NCI-H524 treated with DMSO at 0.1 percent for 48 hours (cell line): ENCODE measurements at places on chromosomes 2 and 18.
A peak's percentile ranks its signal among the peaks of the same experiment; 100 is the strongest.

DNA sequence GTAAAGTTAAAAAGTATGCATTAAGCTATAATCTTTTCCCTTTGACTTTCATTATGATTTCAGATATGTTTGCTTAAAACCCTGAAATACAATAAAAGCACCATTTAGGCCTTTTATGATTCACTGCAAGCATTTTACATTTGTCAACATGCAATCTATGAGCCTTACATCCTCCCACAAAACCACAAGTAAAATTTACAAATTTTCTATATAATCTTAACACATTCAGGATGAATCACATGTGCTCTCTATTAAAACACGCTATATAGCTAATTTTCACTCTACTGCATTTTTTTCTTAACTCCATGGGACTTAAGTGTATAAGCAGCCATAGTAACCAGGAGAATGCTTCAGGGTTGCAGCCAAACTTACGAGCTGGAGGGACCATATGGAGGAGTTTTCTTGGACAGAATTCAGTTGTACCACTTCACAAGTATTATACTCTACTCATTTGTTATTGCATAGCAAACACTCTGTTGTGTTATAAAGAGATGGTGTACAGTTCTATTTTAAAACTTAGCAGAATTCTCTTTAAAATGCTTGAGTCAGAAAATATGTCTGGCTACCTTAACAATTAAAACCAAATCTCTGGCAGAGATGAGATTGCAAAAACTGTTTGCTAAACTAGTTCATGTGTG is 293.2 kb downstream of the ALK start:
- peak; percentile 24 for DNase-seq

DNA sequence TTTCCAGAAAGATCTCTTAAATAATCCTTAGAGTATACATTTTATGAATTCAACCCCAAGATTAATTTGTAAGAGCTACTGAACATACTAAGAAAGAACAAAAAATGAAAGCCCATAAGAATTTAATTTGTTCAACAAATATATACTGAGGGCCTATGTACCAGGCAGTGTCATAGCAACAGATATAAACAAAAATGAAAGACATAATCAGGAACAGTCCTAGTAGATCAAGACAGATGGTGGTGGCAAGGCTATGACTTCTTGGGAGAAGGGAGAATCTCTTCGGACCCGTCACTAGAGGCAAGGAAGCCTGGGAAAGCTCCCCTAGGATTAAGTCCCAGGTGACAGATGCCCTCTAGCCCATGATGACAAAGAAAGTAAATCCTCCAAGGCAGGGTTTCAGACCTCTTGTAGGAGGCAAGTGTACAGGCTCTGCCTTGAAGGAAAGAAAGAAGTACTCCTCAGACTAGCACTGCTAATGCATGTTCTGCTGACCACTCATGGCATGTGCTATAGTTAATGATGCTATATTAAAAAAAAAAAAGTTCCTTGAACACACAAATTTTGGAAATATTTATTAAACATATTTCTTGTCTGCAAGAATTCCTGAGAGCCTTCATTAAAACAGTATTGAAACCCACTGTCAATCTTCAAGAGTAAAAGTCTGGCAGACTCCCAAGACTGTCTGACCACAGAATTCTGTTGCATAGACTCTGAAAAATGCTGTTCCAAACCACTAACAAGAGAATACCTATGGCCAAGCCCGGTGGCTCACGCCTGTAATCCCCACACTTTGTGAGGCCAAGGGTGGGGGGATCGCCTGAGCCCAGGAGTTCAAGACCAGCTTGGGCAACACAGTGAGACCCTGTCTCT is 31.5 kb downstream of the NOL10 start:
- peak; percentile 62 for DNase-seq

- DNase-seq, result no peak
Observed at GRCh38 chr18:7049951-7050350, 67.6 kb downstream of the LAMA1 start.

GRCh38 chr2:131077966-131078365 is 15.3 kb downstream of the FAM168B start:
- no peak for DNase-seq

GRCh38 chr2:207819839-207820784 is 50.4 kb upstream of the FZD5 start:
- DNase-seq, result no peak

- DNase-seq, result no peak
Observed at GRCh38 chr2:177998996-177999395, 73.6 kb downstream of the PDE11A start.

DNA sequence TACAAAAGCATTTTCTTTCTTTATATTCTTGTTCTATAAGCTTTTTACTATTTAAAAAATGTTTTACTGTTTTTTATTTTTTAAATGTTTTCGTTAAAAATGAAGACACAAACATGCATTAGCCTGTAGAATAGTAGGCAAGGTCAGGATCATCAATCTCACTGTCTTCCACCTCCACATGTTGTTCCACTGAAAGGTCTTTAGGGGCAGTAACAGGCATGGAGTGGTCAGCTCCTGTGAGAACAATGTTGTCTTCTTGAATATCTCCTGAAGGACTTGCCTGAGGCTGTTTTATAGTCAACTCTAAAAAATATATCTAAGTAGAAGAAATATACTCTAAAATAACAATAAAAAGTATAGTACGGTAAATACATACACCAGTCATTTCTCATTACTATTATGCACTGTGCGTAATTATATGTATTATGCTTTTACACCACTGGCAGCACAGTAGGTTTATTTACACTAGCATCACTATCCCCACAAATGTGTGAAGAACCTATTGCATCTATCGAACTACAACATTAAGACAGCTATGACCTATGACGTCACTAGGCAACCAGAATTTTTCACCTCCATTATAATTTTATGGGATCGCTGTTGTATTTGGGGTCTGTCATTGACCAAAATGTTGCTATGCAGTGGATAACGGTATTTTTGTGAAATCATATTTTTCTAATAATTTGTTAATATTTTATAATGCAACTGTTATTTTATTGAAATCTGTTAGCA is 764.3 kb downstream of the METTL4 start:
- no peak for DNase-seq

GRCh38 chr18:24293254-24293653 is 104.4 kb downstream of the OSBPL1A start:
- DNase-seq, result no peak

- DNase-seq, result no peak
Observed at GRCh38 chr2:144233733-144234541, 286.0 kb downstream of the ZEB2 start.

DNA sequence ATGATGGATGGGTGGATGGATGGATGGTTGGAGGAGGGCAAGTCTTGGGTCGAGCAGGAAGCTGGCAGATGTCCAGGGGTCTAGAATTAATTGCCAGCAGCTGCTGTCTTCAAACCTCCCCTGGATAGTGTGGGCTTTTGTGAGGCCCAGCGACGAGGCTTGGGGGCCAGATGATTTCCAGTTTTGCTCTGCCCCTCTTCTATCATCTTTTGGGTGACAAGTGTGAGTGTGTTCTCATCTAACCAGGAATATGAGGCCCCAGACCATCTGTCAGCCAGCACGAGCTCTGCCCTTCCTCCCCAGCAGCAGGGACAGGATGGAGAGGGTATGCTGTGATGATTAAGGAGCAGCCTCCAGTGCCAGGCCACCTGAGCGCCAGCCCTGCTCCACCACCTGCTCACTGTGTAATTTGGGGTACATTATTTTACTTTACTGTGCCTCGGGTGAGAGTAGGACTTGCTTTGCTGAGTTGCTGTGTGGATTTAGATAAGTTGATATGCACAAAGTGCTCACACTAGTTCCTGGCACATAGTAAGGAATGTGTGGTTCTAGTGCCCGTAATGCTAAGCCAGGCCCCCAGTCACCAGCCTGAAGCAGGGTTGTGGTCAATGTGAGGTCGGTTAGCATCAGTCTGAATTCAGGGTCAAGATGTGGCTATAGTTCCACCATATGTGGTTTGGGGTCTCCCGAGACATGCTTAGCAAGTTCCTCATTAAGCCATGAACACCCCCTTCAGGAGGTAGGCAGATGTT is 251.1 kb downstream of the CYP26B1 start:
- peak; percentile 81 for DNase-seq

- DNase-seq, result peak; percentile 24
Observed at GRCh38 chr18:76602191-76602590, 107.1 kb upstream of the ZNF516 start.

DNA sequence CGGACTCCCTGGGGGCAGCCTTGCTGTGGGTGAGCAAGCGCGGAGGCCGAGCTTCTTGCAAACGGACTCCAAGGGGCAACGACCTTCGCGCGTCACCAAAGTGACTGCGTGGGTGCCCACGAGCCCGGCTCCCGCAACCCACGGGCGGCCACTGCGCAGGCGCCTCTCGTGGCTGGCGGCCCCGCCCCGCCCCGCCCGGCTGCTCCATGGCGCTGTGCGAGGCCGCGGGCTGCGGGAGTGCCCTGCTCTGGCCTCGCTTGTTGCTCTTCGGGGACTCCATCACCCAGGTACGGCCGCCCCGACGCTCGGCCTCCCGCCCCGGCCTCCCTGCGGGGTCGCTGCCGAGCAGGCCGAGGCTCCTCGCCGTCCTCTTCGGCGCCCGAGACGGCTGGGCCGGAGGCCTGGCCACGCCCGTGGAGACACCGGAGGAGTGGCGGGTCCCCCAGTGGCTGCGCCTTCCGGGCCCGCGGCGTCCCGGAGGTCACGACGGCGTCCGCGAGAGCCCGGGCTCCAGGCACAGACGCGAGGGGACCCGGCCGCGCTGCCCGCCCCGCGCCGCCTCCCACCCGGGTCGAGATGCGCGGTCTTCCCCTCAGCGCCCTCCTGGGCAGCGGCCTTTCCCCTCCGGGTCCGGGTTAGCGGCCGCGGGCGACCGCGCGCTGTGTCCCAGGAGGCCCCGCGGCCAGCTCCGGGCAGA is at the start of gene IAH1:
Gene IAH1 (plus strand): TSS at position 191 of the 697 bp plus-strand sequence. CDS start 16 bp downstream, at position 207.
- no peak for DNase-seq

DNA sequence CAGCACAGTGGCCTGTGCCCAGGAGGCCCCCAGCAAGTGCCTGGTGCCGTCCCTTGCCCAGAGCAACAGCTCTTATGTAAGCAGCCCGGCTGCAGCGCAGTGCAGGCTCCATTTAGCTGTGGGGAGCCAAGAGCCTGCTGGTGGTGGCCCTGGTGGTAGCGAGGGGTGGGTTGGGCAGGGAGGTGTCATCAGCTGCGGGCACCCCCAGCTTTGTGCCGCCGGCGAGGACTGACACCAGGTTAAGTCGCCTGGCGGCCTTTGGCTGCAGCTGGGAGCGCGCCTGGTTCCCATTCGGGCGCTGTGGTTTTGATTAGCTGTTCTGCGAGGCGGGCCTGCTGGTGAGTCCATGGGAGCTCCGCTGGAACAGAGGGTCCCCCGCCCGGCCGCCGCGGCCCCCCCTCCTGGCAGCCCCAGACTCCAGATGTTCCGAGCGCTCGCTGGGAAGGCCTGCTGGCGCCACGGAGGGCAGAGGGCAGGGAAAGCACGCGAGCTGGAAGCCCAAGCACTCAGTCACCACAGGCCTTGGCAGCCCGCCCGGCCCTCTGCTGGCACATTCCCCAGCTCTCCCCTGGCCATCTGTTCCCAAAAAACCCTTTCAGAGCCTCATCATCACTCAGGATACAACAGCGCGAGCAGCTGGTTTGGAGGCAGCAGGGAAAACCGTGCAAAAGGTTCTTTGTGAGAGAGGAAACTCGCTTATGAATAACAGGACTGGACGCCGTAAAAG is 18.4 kb downstream of the ATOH8 start:
- peak; percentile 94 for DNase-seq

- DNase-seq, result no peak
Observed at GRCh38 chr2:20985062-20985461, 58.8 kb downstream of the APOB start.

- DNase-seq, result no peak
Observed at GRCh38 chr2:182897137-182897536, 30.7 kb upstream of the FRZB start.

GRCh38 chr2:26561918-26562810 is 79.0 kb downstream of the CIB4 start:
- DNase-seq, result peak; percentile 22

GRCh38 chr2:101282980-101283379 is 25.5 kb downstream of the RNF149 start:
- DNase-seq, result no peak

GRCh38 chr2:236916651-236917050 is 169.0 kb upstream of the COPS8 start:
- DNase-seq, result no peak

DNA sequence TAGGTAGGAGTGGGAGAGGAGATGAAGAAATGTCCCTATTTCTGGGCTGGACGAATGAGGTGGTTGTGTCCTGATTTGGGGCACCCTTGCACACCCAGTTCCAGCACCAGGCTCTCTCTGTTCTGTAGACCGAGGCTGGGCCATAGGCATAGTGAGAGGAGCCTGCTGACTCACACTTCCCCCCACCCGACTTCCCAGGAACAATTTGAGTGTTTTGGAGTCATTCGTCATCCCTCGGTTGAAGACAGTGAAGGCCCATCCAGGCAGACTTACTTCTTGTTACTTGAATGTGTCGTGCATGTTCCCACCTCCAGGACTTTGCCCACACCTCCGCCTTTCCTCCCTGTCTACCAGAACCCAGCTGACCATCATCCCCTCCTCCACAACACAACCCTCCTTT is 179.1 kb downstream of the HAUS1 start:
- DNase-seq, result no peak

GRCh38 chr2:218077464-218078216 is 8.6 kb downstream of the RUFY4 start:
- no peak for DNase-seq

- no peak for DNase-seq
Observed at GRCh38 chr18:39313992-39314391, 1748.4 kb upstream of the CELF4 start.

GRCh38 chr2:66570471-66570870 is 135.5 kb downstream of the MEIS1 start:
- no peak for DNase-seq

- DNase-seq, result no peak
Observed at GRCh38 chr2:232493701-232494474, 6.3 kb upstream of the ECEL1 start.

DNA sequence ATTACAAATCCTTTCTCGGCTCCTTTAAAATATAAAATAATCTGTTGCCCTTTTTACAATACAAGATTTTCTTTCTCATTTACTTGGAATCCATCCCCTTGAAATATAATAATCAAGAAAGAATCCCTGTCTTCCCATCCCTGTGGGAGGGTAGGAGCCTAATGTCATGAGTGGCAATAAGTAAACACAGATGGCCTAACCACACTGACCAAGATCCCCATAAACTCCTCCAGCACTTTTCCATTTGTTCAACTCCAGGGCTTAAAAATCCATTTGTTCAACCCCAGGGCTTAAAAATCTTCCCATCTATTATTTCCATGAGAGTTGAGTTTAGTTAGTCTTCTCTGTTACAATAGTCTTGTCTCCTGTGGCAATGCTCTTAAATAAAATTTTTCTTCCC is 297.6 kb downstream of the CDH7 start:
- DNase-seq, result no peak

GRCh38 chr2:47867205-47867604 is 39.1 kb downstream of the FBXO11 start:
- DNase-seq, result no peak

DNA sequence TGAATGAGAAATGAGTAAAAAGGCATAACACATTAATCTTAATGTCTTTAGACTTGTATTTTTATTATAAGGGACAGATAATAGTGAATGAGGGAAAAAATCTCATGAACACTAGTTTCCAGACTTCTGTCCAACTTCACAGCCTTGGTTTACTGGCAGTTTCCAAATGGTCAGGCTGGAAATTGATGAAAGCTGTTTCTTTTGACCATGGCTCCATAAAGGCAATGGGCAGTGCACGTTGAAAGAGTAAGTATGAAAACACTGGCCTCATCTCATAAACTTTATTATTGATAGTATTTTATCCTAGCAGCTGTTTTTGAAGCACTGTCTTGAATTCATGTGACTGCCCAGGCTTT is 23.1 kb downstream of the BCL2L11 start:
- no peak for DNase-seq

- DNase-seq, result no peak
Observed at GRCh38 chr2:136057023-136057801, 60.7 kb downstream of the CXCR4 start.
